ENCODE measurements at places on chromosomes 5 and 9. TPM values are rescaled to one million over a fixed set of nuclear protein-coding genes. Genes with fewer than 3 reads are reported as not detected.

DNA sequence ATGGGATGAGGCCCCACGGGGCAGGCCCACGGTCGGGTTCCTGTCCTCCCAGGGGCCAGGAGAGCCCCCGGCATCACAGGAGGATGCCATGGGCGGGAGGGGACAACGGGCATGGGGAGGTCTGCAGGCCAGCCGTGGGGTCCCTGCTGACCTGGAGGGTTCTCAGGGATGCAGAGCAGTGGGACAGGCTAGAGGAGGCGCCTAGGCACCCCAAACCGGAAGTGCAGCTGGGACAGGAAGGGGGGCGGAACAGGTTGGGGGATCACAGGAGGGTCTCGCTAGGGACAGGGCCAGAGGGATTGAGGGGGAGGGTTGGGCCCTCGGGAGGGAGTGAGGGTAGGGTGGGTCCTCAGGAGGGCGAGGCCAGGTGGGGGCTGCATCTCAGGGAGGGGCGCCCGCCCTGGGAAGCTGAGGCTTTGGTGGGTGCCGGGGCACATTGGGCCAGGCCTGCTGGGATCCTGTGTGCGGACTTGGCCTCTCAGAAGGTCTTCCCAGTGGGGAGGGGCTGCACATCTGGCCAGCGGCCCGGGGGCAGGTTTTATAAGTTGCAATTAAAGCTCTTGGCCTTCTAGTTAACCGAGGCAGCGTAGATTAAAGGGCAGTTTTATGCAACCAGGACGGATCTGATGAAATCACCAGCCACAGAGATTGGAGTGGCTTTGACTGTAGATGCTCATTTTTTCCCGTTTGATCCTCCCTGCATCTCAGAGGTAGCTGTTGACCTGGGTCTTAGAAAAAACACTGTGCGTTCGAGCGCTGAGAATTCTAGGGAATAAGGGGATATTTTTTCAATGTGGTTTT lies 20.1 kb downstream of the NKD2 start:
- no peak for DNase-seq

DNA sequence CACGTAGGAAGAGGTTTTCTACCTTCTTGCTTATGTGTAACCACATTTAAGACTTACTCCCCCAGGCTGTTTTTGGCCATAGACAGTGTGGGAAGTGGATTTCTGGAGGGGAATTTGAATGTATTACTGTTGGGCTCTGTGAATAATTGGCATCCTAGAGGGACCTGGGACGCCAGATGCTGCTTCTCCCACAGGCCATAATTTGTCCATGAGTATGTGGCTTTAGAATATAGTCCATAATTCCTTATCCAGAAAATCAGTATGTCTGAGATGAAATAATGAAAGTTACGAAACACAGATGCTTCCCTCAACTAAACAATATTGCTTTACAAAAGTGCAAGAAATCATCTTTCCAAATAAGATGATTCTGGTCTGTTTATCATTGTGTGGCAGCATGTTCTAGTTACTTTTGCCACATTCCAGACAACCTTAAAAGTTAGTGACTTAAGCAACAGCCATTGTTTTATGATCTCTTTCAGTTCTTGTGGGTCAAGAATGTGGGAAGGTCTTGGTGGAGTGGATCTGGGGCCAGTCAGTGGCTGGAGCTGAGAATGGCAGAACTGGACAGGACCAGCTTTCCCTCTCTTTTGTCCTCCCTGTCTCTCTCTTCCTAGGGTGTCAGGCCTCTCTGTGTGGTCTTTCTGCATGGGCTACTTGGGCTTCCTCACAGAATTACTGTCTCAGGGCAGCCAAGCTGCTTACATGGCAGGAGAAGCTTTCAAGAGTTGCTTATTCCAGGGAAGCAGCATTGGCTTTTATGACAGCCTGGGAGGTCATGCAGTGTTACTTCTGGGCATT lies 79.4 kb downstream of the FBXL7 start:
- no peak for DNase-seq

- peak; percentile 75 for DNase-seq
These were observed 158.9 kb downstream of the RMI1 start for GRCh38 chr9:84139296-84140070.

GRCh38 chr5:59525957-59526356 lies 367.6 kb downstream of the PDE4D start:
- peak; percentile 46 for DNase-seq

- DNase-seq, result no peak
These were observed 106.3 kb upstream of the SNX2 start for GRCh38 chr5:122668552-122668951.

GRCh38 chr9:94894094-94894699 lies 167.7 kb downstream of the AOPEP start:
- DNase-seq, result no peak

GRCh38 chr9:133505901-133506652 lies 18.7 kb downstream of the MYMK start:
- DNase-seq, result no peak

GRCh38 chr5:40540301-40540700 lies 139.4 kb upstream of the PTGER4 start:
- no peak for DNase-seq

Gene MARCOL
- not detected for total RNA-seq

Gene ITK
- 0.02 TPM for total RNA-seq

Gene TRMT10B
- total RNA-seq, result 1.3 TPM

Gene PCDHB14
- total RNA-seq, result 6.2 TPM

Gene TAS2R1
- total RNA-seq, result not detected

Measured in H4 (cell line).